ENCODE measurements at places on chromosomes 5 and 9. TPM values are rescaled to one million over a fixed set of nuclear protein-coding genes. Genes with fewer than 3 reads are reported as not detected.

DNA sequence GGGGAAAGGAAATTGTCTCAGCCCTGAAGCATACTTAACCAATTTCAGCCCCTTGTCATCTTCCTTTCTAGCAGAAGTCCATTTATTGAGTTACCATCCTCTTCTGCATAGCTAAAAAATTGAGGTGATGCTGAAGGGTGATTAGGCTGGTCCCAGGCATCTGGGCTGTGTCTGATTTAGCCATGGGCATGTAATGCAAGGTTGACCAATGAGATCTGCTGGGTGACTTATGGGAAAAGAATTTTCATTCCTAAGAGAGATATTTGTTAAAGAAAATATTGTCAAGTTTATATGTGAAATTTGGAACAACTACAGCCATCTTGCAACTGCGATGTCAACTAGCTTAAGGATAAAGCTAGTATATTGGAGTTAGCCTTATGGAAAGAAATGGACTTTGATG is 5.1 kb downstream of the ITGA2 start:
- no peak for DNase-seq
- H3K4me1 ChIP-seq: no peaks in the 10 kb centered on the region
- H3K27ac ChIP-seq: no peak overlapping the region
- H3K36me3 ChIP-seq: no peaks in the 10 kb centered on the region
- no peak overlapping the region for H3K4me3 ChIP-seq

DNA sequence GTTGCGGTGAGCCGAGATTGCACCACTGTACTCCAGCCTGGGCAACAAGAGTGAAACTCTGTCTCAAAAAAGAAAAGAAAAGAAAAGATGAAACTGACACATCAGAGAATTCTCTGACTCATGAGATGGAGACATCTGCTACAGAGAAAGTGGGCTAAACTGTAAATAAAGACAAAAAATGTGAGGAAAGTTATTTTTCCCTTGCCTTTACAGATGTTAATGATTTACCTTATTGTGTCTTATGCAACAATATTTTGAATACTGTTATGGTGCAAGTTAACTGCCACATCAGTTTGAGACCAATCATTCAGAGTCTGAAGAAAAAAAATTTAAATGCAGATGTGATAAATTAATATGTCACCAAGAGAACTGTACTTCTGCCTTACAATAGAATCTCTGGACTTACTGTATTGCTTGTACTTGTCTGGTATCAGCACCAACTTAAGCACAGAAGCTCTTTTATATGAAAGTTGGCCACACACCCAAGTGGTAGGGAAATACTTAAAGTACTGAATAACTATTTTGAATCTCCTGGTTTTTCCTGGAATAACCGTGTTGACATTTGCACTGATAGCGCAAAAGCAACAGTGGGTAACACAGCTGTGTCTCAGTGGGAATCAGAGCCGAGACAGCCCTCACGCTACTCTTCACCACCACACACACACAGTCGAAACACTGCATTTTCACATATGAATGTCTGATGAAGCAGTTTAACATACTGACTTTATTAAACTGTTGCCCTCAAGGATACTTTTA is 169.9 kb downstream of the FANCC start:
- H3K4me1 ChIP-seq: no peaks in the 10 kb centered on the region
- H3K27me3 ChIP-seq: no peaks in the 10 kb centered on the region
- H3K4me3 ChIP-seq: no peak overlapping the region
- H3K27ac ChIP-seq: no peak overlapping the region
- DNase-seq: no peak

- no peaks in the 10 kb centered on the region for H3K4me1 ChIP-seq
- peak; percentile 46 for DNase-seq
- no peak overlapping the region for H3K27ac ChIP-seq
- no peak overlapping the region for H3K4me3 ChIP-seq
- no peaks in the 10 kb centered on the region for H3K27me3 ChIP-seq
Measured at GRCh38 chr5:177336112-177336511, 15.4 kb downstream of the LMAN2 start.

DNA sequence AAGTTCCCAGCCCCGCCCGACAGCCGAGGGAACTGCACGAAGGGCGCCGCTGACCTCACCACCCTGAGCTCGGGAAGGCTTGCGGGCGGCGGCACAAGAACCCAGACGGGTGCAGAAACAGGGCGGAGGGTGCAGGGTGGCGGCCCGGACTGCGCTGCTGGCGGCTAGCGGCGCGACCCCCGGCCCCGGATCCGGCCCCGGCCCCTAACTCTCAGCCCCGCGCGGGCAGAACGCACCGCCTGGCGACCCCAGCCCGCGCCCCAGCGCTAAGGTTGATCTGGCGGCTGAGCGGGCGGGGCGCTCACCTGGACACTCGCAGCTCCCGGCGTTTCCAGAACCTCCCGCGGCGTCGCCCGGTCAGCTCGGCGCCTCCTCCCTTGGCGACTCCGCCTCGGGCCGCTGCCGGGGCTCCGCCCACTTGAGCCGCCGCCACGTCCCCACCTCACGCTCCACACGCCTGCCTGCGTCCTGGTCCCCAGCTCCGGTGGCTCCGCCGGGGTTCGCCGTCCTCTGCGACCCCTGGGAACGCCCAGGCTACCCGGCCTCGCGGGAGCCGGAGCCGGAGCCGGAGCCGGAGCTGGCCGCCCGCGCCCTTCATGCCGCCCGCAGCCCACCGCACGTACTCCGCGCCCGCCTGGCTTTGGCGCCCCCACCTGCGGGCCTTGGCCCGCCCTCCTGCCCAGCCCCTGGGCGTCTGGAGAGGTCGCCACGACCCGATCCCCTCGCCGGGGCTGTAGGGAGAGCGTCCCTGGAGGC is at the start of gene P4HA2:
Gene P4HA2, minus strand, starts transcription at position 369 of the 756 bp plus-strand sequence. CDS start 9,227 bp downstream, outside the sequence.
- DNase-seq: peak; percentile 90
- no peaks in the 10 kb centered on the region for H3K36me3 ChIP-seq
- peaks cover 48% of the 10 kb centered on the region for H3K4me1 ChIP-seq
- H3K4me3 ChIP-seq: peak within 1 kb of the TSS; percentile 89

Gene ZDHHC11
- 28.7 TPM for total RNA-seq

Gene PRR16
- total RNA-seq: 0.95 TPM

GRCh38 chr9:81410201-81410600 is 279.1 kb downstream of the TLE1 start:
- H3K4me3 ChIP-seq: no peak overlapping the region
- no peaks in the 10 kb centered on the region for H3K27me3 ChIP-seq
- H3K27ac ChIP-seq: no peak overlapping the region
- no peaks in the 10 kb centered on the region for H3K36me3 ChIP-seq
- DNase-seq: no peak
- H3K4me1 ChIP-seq: no peaks in the 10 kb centered on the region

GRCh38 chr5:110054240-110054639 is 364.5 kb downstream of the MAN2A1 start:
- no peaks in the 10 kb centered on the region for H3K27me3 ChIP-seq
- peaks cover 7% of the 10 kb centered on the region for H3K4me1 ChIP-seq
- no peak for DNase-seq
- H3K27ac ChIP-seq: no peak overlapping the region
- no peaks in the 10 kb centered on the region for H3K36me3 ChIP-seq
- H3K4me3 ChIP-seq: no peak overlapping the region

GRCh38 chr5:93569300-93570160 is 11.5 kb downstream of the NR2F1-AS1 start:
- no peak overlapping the region for H3K4me3 ChIP-seq
- H3K27ac ChIP-seq: no peak overlapping the region
- DNase-seq: no peak
- H3K4me1 ChIP-seq: peaks cover 19% of the 10 kb centered on the region
- H3K27me3 ChIP-seq: peaks cover 62% of the 10 kb centered on the region
- no peaks in the 10 kb centered on the region for H3K36me3 ChIP-seq

DNA sequence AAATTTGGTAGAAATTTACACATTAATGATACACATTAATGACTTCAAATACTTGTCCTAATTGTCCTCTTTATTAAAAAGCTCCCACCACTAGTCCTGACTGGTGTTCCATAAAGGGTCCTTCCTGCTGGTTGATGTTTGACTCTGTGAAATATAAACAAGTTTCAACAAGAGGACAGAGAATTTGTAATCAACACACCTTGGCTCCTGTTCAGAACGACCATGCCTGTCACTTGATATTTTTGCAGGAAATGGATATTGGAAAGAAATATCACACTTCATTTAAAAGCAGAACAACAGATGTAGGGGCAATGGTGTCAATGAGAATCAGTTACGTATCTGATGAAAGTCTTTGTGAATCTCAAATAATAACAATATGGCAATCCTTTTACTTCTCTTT is 211.7 kb downstream of the ENC1 start:
- no peaks in the 10 kb centered on the region for H3K36me3 ChIP-seq
- H3K4me1 ChIP-seq: peaks cover 26% of the 10 kb centered on the region
- no peak for DNase-seq
- no peak overlapping the region for H3K27ac ChIP-seq
- no peak overlapping the region for H3K4me3 ChIP-seq

- no peaks in the 10 kb centered on the region for H3K27me3 ChIP-seq
- peak overlapping the region; percentile 41 for H3K27ac ChIP-seq
- peaks cover 26% of the 10 kb centered on the region for H3K36me3 ChIP-seq
- DNase-seq: peak; percentile 32
- H3K4me1 ChIP-seq: peaks cover 6% of the 10 kb centered on the region
Measured at GRCh38 chr5:180330810-180331646, 22.1 kb downstream of the GFPT2 start.

DNA sequence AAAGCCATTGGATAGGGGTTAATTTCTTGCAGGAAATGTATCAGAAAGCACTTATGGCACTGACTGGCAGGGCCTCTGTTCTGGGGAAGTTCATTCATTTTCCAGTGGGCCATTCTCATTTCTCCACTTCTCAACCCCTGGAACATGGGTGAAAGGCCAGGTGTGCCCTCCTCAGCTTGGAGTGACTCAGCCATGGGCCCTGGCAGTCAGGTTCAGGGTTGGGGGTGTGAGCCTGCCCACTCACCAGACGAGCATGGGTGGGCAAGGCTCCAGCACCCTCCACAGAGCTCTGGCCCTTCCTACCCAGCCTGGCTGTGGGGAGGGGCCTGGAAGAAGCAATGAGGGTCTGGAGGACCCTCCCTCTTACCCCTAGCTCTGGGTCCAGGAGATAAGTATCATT is 174.4 kb downstream of the HSPA4 start:
- H3K27me3 ChIP-seq: no peaks in the 10 kb centered on the region
- no peak for DNase-seq
- H3K36me3 ChIP-seq: no peaks in the 10 kb centered on the region
- H3K4me1 ChIP-seq: no peaks in the 10 kb centered on the region
- H3K4me3 ChIP-seq: no peak overlapping the region
- no peak overlapping the region for H3K27ac ChIP-seq
